GM23248 (cell line): ENCODE measurements at places on chromosomes 16 and 17.

DNA sequence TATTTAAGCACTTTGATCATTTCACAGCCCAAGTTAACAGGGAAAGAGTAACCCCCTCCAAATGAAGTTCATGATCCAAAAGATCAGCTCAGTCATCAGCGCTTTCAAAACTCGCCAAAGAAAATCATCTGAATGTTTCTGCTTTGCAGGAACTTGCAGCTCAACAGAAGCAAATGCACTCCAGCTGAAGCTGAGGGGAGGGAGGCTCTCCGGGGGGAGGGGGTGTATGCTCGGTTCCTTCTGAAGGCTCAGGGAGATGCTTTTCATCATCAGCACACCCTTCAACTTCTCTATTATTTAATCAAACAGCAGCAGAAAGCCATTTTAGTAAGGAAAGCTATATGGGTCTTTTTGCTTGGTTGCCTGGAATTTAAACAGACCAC, 24.4 kb upstream of the ERN1 start:
- no peak for DNase-seq

DNA sequence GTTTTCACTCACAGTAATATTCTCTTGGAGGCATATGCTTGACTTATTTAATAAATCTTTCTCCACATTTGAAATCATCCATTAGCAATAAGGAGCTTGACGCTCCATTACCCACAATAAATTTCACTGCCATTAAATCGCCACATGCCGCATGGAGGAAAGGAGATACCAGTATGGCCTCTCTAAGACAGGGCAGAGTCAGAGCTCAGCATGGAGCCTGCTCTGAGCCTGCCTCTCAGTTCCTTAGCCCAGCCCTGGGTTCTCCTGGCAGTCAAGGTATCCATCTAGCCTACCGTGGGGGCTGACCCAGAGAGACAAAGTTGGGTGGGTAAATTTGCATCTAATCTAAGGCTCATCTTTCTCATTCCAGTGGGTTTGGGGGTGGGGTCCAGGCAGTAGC, 80.3 kb upstream of the CES5A start:
- DNase-seq = no peak

GRCh38 chr17:2899906-2900305, 103.7 kb downstream of the RAP1GAP2 start:
- no peak for DNase-seq

DNA sequence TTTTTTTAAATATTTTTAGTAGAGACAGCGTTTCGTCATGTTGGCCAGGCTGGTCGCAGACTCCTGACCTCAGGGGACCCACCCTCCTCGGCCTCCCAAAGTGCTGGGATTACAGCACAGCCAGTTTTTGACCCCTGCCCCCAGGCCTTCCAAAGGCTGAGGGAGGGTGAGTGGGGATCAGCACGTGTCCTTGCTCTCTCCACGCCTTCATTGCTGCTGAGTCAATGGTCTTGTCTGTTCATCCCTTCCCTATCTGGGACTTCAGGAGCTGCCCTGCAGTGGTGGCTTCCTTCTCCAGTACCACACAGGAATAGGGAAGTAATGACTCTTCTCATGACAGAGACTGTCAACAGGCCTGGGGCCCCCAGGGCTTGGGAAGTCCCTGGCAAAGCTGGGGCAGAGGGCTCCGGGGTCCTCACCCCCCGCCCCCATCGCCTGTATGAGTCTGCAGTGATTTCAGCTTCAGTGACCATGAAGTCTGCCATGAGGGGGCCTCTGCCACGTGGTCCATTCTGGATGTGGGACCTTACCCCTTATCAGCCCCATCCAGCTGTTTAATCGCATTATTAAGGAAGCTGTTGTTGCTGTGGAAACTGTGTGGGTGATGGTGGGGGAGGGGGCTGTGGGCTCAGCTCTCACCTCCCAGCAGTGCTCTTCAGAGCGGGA, 6.1 kb downstream of the ABCC3 start:
- peak; percentile 53 for DNase-seq

DNA sequence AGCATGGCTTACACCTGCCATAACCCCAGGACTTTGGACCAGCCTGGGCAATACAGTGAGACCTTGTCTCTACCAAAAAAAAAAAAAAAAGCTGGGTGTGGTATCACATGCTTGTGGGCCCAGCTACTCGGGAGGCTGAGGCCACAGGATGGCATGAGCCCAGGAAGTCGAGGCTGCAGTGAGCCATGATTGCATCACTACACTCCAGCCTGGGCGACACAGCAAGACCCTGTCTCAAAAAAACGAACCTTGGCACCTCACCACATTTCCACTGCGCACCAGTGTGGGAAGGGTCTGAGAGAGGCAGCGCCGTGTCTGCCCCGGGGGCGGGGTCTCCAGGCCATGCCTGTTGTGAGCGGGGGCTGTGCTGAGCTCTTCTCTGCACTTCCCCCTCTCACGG, 6.3 kb downstream of the ACSF3 start:
- DNase-seq = peak; percentile 47

GRCh38 chr16:74999609-75000480, 1.0 kb downstream of the ZNRF1 start:
- DNase-seq = peak; percentile 67

- DNase-seq = no peak
Observed at GRCh38 chr16:5422643-5423496, 325.3 kb upstream of the EEF2KMT start.

- DNase-seq = no peak
Observed at GRCh38 chr16:70157105-70157476, 16.5 kb upstream of the CLEC18C start.

- DNase-seq = no peak
Observed at GRCh38 chr17:70327723-70328122, 158.4 kb downstream of the KCNJ2 start.

- DNase-seq = peak; percentile 18
Observed at GRCh38 chr17:47225911-47226688, 17.0 kb downstream of the MYL4 start.

- peak; percentile 84 for DNase-seq
Observed at GRCh38 chr17:76696763-76697701, 13.7 kb downstream of the MXRA7 start.

GRCh38 chr16:74923766-74924460, 61.0 kb downstream of the WDR59 start:
- DNase-seq = no peak

GRCh38 chr16:10852286-10852685, 24.7 kb upstream of the CIITA start:
- DNase-seq = no peak

GRCh38 chr17:48544349-48545021, 424 bp downstream of the HOXB2 start:
- DNase-seq = peak; percentile 89

GRCh38 chr16:74297145-74297665, 591 bp downstream of the PSMD7 start:
- peak; percentile 81 for DNase-seq
